Ovary (tissue), 10 donors: ENCODE measurements at places on chromosomes 11 and 22. TPM values are rescaled to one million over a fixed set of nuclear protein-coding genes. Genes with fewer than 3 reads are reported as not detected.
A peak's percentile ranks its signal among the peaks of the same experiment; 100 is the strongest.

DNA sequence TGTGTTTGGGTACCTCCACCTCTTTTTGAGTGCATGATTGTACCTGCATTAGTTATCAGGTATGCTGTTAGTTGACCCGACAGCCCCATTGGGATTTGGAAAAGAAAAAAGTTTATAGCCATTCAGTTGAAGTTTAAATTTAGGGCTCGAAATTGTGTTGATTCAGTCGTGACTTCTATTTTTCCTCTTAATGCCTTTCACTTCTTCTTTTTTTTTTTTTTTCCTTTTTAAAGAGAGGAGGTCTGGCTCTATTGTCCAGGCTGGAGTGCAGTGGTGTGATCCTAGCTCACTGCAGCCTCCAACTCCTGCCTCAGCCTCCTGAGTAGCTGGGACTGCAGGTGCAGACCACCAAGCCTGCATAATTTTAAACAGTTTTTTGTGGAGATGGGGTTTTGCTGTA is 2.3 kb downstream of the STT3A start:
- no peaks in the 10 kb centered on the region for H3K36me3 ChIP-seq
- peaks cover 6% of the 10 kb centered on the region for H3K4me1 ChIP-seq
- no peak overlapping the region for H3K27ac ChIP-seq
- no peak for DNase-seq
- no peak overlapping the region for H3K4me3 ChIP-seq

Gene OR2D2
- 0.92 TPM for total RNA-seq

Gene CEND1
- total RNA-seq = not detected

DNA sequence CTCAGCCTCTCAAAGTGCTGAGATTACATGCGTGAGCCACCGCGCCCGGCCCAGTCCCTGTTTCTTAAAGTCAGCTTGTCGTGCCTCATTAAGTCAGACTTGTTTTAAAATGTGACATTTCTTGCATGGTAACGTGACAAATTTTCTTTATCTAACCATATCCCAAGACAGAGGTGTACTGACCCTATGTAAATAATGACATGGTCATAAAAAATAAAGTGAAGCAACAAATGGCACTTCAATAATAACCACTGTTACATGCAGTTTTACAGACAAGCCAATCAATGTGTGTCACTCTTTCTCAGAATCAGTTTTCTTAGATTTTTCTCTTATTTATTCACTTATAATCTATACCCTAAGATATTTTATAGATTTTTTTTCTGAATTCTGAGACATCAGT is 26.5 kb upstream of the SIK2 start:
- peaks cover 16% of the 10 kb centered on the region for H3K4me1 ChIP-seq
- H3K4me3 ChIP-seq = no peak overlapping the region
- no peak overlapping the region for H3K27ac ChIP-seq

DNA sequence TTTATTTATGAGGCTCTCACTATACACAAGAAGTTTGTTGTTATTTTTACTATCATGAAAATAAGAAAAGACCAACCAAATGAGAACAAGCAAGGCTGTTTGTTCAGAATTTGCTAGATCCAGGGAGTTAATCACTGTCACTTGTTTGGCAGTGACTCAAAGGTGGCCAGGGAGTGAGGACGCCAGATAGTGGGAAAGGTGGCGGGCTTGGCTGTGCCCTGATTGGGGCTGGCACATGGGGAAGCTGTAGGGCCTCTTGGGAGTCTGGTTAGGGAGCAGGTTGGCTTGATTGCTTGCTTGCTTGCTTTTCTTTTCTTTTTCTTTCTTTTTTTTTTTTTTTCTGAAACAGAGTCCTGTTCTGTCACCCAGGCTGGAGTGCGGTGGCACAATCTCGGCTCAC is 53.1 kb upstream of the SLC22A12 start:
- DNase-seq = no peak
- H3K4me3 ChIP-seq = no peak overlapping the region
- no peaks in the 10 kb centered on the region for H3K27me3 ChIP-seq
- H3K27ac ChIP-seq = no peak overlapping the region
- no peaks in the 10 kb centered on the region for H3K4me1 ChIP-seq

Gene CRYBB1
- total RNA-seq = 0.34 TPM

GRCh38 chr11:67666676-67667489 is 7.5 kb downstream of the ALDH3B2 start:
- no peaks in the 10 kb centered on the region for H3K27me3 ChIP-seq
- H3K4me1 ChIP-seq = no peaks in the 10 kb centered on the region
- DNase-seq = no peak
- H3K4me3 ChIP-seq = no peak overlapping the region

Gene ZNF215
- 0.69 TPM for total RNA-seq

- H3K4me1 ChIP-seq = no peaks in the 10 kb centered on the region
- no peaks in the 10 kb centered on the region for H3K36me3 ChIP-seq
- H3K27ac ChIP-seq = no peak overlapping the region
- no peaks in the 10 kb centered on the region for H3K27me3 ChIP-seq
- DNase-seq = no peak
- H3K4me3 ChIP-seq = no peak overlapping the region
These were observed 8.8 kb downstream of the LAYN start for GRCh38 chr11:111549196-111549868.

- H3K4me3 ChIP-seq = no peak overlapping the region
- DNase-seq = no peak
- H3K4me1 ChIP-seq = no peaks in the 10 kb centered on the region
- H3K36me3 ChIP-seq = no peaks in the 10 kb centered on the region
- H3K27me3 ChIP-seq = no peaks in the 10 kb centered on the region
These were observed 34.8 kb upstream of the PSMA1 start for GRCh38 chr11:14554959-14555358.

DNA sequence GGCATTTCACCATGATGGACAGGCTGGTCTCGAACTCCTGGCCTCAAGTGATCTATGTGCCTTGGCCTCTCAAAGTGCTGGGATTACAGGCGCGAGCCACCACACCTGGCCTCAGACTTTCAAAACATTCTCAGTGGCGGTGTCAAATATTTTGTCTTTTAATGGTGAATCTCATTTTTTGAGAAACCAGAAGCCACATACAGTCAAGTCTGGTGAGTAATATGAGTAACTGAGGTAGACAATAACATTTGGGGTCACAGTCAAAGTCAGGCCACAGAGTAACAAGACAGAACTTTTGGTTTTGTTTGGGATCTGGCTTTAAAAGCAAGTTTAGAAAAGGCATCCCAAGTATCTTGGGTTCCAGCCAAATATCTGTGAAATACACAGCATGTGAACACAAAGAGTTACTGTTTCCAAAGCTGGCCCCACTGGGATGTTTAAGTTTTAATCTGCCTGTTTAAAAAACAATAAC is 5.6 kb upstream of the TMA7B start:
- no peak overlapping the region for H3K4me3 ChIP-seq
- no peak for DNase-seq
- H3K4me1 ChIP-seq = no peaks in the 10 kb centered on the region
- H3K27me3 ChIP-seq = no peaks in the 10 kb centered on the region
- H3K27ac ChIP-seq = no peak overlapping the region

Gene RAB38
- total RNA-seq = 2.7 TPM

DNA sequence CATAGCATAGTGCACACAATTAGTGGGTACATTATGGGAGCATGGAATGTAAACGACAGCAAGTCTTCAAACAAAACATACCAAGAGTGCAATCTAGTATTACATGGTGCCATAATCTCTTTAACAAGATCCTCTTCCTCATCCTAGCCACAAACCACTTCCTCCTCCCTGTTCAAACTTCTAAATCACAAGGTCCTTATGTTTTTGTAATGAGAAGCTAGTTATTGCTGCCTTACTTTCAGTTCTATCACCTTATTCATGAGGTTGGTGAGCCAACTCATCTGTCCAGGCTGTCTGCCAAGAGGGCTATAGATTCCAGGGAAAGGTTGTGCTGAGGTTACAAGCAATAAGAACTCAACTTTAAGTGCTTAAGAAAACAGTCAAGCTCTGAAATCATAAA is 195.4 kb upstream of the ARHGAP20 start:
- no peaks in the 10 kb centered on the region for H3K36me3 ChIP-seq
- no peaks in the 10 kb centered on the region for H3K4me1 ChIP-seq
- no peak overlapping the region for H3K27ac ChIP-seq
- H3K4me3 ChIP-seq = no peak overlapping the region
- no peak for DNase-seq

Gene TRIM3
- 19.7 TPM for total RNA-seq

GRCh38 chr11:115577701-115578100 is 73.5 kb upstream of the CADM1 start:
- H3K27ac ChIP-seq = no peak overlapping the region
- no peak overlapping the region for H3K4me3 ChIP-seq
- H3K36me3 ChIP-seq = no peaks in the 10 kb centered on the region
- no peaks in the 10 kb centered on the region for H3K27me3 ChIP-seq
- no peaks in the 10 kb centered on the region for H3K4me1 ChIP-seq

DNA sequence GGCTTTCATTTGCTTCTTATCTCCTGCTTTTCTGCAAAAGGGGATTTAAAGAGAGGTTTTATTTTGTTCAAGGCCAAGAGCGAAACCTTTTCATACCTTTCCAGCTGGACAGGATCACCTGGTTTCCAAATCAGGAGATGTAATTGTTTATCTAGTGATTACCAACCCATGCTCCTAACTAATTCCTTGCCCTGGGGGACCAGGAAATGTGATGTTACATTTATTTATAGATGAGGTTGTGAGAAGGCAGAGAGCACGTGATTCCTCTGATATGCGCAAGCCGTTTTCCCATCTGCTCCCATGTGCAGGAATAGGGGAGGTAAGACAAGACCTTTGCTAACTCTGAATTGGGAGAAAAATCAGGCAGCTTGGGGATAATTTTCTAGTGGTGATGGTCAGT is 507.2 kb upstream of the LARGE1 start:
- no peak for DNase-seq
- no peaks in the 10 kb centered on the region for H3K4me1 ChIP-seq
- H3K4me3 ChIP-seq = no peak overlapping the region
- H3K27me3 ChIP-seq = no peaks in the 10 kb centered on the region
- no peak overlapping the region for H3K27ac ChIP-seq
- H3K36me3 ChIP-seq = no peaks in the 10 kb centered on the region

GRCh38 chr11:65641297-65642013 is 3.6 kb downstream of the SIPA1 start:
- no peak for DNase-seq
- no peak overlapping the region for H3K27ac ChIP-seq
- peaks cover 6% of the 10 kb centered on the region for H3K4me1 ChIP-seq

- H3K4me3 ChIP-seq = no peak within 1 kb of the TSS
- no peak for DNase-seq
- no peak within 1 kb of the TSS for H3K27ac ChIP-seq
- no peaks in the 10 kb centered on the region for H3K27me3 ChIP-seq
- H3K4me1 ChIP-seq = no peaks in the 10 kb centered on the region
These were observed at the start of gene NTM for GRCh38 chr11:131370090-131370751. Gene NTM, plus strand, starts transcription at chr11:131370615.

DNA sequence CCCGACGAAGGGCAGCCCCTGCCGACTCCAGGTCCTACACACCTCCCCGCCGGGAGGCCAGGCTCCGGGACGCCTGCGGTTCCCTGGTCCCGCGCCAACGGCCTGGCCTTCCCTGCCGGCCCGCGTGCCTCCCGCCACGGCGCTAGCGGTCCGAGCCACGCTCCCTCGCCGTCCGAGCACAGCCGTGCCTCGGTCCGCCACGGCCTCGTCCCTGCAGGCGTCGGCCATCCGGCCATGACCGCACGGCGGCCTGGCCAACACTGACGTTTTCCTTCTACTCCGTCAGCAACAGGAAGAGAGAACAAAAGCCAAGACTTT is 532 bp downstream of the EIF4G2 start:
- no peak for DNase-seq
- H3K27ac ChIP-seq = peak overlapping the region; percentile 96
- H3K4me1 ChIP-seq = peaks cover 5% of the 10 kb centered on the region
- H3K4me3 ChIP-seq = peak overlapping the region; percentile 99
- H3K27me3 ChIP-seq = no peaks in the 10 kb centered on the region

GRCh38 chr11:101346591-101346990 is 217.0 kb upstream of the PGR start:
- no peaks in the 10 kb centered on the region for H3K27me3 ChIP-seq
- H3K4me1 ChIP-seq = peaks cover 2% of the 10 kb centered on the region
- H3K36me3 ChIP-seq = no peaks in the 10 kb centered on the region
- H3K4me3 ChIP-seq = no peak overlapping the region

DNA sequence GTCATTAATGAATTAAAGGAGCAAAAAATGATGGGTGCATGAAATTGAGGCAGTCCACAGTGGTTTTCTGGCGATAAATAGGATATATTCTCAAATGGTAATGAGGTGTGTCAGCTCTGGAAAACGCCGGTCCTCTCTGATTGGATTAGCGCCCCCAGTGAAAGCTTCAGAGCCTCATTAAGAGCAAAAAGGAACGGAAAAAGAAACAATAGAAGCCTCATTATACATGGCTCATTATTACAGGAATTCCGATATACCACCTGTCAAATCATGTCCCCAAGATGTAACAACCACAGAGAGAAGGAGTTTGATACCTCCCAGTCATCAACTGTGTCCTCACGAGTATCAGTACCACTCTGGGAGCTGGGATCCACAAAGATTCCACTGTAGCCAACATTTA is 175.7 kb upstream of the PITPNB start:
- no peak overlapping the region for H3K4me3 ChIP-seq
- no peak for DNase-seq
- no peaks in the 10 kb centered on the region for H3K4me1 ChIP-seq
- no peak overlapping the region for H3K27ac ChIP-seq

Gene MUC2
- not detected for total RNA-seq

Gene IGSF9B
- 4.7 TPM for total RNA-seq

Gene NFRKB
- total RNA-seq = 25.7 TPM

Gene RTN4RL2
- total RNA-seq = 0.23 TPM

DNA sequence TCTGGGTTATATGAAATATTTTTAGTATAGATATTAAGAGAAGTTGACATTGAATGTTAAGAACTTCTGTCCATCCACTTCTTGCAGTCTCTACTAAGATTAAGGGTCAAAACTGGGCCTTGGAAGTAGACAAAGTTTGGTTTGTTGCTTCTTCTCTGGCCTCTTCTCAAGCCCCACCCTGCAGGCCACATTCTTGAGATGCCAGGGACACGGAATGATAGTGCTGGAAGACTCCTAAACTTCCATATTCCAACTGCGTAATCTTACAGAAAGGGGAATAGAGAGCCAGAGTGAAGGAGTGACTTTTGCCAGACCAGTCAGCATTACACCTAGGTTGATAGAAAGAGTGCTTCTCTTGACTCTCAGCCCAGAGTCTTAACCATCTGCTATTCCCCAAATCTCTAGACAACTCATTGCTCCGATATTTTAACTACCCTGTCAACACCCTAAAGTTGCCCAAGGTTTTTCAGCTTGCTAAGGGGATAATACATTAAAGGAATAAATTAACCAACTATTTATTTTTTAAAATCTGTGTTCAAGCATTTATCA is 136.4 kb upstream of the SYN3 start:
- DNase-seq = no peak
- H3K36me3 ChIP-seq = no peaks in the 10 kb centered on the region
- H3K4me3 ChIP-seq = no peak overlapping the region
- no peaks in the 10 kb centered on the region for H3K27me3 ChIP-seq
- no peaks in the 10 kb centered on the region for H3K4me1 ChIP-seq

- DNase-seq = no peak
- H3K27me3 ChIP-seq = no peaks in the 10 kb centered on the region
- no peak overlapping the region for H3K4me3 ChIP-seq
These were observed 5.1 kb downstream of the MB start for GRCh38 chr22:35611891-35612576.
